Activated CD4-positive, alpha-beta T cell treated with anti-CD3 and anti-CD28 coated beads for 24 hours (primary cell): ENCODE measurements at places on chromosomes 11 and 22.

DNA sequence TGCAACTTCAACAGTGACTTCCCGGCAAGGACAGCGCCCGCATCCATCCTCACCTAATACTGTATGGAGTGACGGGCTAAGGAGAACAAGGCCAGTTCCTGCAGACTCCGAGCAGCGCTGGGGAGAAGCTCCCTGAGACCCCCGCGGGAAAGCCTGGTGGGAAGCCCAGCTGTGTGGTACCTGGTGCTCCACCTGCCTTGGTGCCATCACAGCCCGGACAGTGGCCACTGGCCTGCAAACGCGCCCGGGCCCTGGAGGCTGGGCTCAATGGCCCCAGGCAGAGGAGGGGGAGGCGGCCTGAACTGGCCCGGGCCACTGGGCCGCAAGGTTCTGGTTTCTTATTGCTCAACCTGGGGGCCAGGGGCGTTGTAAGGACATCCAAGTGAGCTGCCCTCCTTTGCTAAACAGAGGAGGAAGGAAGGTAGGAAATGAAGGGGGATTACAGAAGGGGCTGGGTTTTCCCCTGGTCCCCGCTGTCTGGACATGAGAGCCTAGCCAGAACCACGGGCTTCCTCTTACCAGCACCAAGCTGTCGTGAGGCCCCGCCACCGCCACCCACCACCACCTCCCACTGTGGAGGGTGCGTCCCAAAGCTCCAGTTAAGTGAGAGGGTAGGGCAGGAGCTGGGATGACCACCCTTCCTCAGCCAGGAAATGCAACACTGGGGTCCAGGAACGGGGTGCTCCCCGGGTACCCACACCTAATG lies 8.5 kb upstream of the CDC42BPG start:
- DNase-seq, result no peak

DNA sequence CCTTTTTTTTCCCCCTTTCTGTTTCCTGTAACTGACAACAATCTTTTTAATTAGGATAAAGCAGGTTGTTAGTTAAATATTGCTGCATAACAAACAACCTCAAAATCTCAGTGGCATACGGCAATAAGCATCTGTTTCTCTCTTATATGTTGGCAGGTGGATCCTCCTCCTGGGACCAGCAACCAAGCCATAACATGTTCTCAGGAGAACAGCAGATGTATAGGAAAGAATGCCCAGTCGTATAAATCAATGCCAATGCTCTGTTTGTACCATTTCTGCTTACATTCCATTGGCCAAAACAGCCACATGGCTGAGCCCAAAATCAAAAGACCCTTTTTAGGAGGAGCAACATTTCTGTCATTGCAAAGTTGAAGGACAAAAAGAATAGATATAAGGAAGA lies 445.7 kb downstream of the AASDHPPT start:
- DNase-seq, result no peak

- DNase-seq, result no peak
Observed at GRCh38 chr11:80023386-80023785, 582.6 kb upstream of the TENM4 start.

- DNase-seq, result no peak
Observed at GRCh38 chr22:39480557-39480956, 21.5 kb upstream of the MIEF1 start.

DNA sequence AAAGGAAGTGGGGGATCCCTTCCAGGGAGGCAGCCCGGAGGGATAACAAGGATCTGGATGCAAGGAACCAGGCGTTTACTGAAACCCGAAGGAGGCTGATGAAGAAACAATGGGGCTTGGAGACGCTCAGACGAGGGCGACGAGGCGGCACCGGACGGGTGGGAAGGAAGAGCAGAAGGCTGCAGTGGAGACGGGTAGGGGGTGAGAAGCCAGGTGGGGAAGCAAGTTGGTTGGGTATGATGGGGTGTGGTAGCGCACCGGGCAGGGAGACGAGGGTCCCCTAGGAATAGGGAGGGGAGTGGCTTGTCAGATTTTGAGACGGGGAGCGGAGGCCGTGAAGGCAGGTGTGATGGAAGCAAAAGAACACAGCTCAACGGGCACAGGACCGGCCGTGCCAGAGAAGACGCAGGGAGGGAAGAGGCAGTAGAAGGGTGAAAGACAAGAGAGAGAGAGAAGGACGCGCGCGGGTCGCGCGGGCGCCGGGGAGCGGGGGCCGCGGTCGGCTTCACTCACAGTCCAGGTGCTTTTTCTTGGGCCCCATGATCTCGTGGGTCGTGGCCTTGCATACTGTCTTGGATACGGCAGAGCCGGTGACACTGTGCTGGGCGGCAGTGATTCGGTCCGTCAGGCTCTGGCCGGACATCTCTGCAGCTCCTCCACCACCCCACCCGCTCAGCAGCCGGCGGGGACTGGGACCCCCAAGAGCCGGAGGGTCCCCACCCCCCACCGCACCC lies 579 bp downstream of the PICALM start:
- no peak for DNase-seq

- no peak for DNase-seq
Observed at GRCh38 chr11:353179-353873, 16.0 kb upstream of the B4GALNT4 start.

GRCh38 chr11:64007629-64008282 lies 21.5 kb downstream of the OTUB1 start:
- DNase-seq, result no peak

GRCh38 chr11:32109138-32109537 lies 18.3 kb downstream of the RCN1 start:
- DNase-seq, result no peak

DNA sequence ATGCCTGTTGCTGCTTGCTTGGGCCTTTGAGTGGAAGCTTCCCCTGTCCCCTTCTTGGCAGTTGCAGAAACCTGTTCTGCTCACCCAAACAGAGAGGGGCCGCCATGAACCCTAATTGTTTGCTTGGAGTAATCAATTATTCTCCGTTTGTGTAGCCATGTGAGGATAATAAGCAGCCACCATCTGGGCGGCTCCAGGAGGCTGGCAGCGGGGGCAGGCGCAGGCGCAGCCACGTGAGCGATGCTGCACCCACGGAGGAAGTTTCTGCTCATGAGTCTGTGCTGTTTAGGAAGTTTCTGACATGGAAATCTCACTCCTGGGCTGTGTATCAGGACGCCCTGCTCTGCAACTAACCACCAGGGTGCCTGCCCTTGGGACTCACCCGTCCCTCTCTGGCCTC lies 90.1 kb downstream of the MPPED1 start:
- DNase-seq, result no peak

DNA sequence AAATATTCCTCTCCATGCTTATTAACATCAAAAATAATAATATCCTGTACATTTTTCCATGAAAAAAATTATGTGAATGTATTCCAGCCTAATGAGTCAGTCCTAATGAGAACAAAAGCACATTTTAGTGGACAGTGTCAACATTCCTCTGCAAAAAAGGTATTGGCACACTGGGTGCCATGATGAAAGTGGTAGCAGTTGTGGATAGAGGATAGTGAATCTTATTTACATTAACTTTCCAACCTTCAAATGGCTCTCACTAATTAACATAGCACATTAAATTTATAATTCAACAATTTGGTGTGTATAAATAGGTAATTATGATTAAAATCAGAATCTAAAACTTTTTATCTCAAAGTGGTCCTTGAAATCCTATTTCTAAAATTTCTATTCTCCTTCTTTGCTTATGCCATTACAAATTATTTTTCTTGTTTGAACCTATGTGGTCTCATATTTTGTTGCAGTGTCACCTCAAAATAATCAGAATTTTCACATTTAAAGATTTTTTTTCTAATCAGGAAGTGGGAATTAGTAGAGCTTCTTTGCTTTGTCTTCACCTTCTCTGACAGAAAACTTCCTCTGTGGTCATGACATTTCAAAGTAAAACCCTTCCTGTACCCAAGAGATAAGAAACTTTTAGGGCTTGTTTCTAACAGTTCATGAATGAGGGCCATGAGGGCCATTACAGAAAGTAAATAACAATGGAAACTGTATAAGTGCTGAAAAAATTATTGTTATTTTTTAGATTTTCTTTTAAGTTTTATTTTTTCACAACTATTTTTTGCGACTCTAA lies 18.7 kb downstream of the SOX6 start:
- no peak for DNase-seq

- DNase-seq, result no peak
Observed at GRCh38 chr11:36453678-36454077, 56.4 kb downstream of the TRAF6 start.

DNA sequence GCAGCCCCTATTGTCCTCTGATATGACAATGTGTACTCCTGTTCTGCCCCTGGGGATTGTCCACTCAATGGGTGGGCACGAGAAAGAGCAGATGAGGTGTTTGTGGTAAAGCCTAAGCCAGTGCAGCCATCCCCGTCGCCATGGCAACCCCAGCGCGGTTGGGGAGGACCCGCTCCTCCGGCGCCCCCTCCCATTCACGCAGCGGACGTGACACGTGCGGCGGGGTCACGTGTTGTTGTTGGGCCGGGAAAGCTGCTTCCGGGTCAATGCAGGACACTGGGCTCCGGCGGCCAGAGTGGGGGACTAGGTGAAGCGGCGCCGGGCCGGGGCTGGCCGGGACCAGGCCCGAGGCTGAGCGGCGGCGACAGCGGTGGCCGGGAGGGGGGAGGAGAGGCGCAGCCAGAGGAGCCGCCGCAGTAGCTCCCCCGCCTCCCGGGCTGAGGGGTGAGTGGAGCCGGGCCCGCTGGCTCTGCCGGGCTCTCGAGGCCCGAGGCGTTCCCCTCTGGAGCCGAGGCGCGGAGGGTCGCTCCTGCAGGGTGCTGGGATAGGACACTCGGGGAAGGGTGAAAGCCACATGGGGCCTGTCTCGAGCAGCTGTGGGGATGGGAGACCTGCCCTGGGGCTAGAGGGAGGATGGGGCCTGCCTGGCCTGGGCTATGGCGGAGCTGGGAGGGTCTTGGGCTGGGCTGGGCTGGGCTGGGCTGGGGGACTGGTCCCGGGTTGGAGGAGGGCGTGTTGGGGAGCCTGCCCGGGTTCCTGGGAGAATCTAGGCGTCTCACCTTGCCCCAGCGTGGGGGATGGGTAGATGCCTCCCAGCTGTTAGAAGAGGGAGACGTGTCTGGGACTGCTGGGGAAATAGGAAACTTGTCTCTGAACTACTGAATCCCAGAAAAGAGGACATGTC lies at the start of gene TBCEL:
TSS of gene TBCEL (plus strand) at position 255 of the 904 bp plus-strand sequence. CDS start 21,589 bp downstream, outside the sequence.
- DNase-seq, result peak; percentile 74

GRCh38 chr11:1952806-1953482 lies 5.8 kb downstream of the MRPL23 start:
- DNase-seq, result no peak

- no peak for DNase-seq
Observed at GRCh38 chr11:133669371-133670053, 137.2 kb upstream of the OPCML start.

DNA sequence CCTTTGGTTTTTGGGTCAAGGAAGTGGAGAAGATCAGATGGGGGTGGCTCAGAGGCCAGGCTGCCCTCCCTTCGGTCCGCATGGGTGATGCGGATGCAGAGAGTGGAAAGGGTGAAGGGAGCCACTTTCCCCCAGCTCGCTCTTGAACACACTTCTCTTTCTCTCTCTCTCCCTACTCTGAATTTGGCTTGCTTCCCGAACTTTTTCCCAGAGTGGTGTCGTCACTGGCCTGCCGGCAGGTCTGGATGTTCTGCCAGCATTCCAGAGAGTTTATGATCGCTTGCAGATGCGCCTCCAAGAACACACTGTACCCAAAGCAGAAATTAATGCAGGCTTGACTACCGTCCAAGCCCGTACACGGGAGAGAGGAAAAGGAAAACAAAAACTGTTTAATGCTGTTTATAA lies 103.2 kb downstream of the ZBTB16 start:
- no peak for DNase-seq

- no peak for DNase-seq
Observed at GRCh38 chr11:128590587-128590986, 3.2 kb upstream of the ETS1 start.

DNA sequence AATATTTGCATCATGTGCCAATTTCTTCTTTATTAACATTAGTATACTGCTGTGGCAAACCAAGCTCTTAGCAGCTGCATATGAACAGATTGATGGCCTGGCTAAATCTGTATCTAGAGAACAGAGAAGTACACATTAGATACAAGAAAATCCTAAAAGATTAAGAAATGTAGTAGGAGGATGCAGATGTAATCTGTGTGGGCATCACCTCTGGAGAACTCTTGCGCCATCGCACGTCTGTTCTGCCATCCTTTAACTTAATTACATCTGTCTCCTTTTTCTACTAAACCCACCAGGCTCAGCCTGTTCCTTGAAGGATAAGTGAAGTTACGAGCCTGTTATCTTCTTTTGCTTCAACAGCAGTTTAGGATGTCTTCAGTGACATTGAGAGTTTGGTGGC lies 196.4 kb upstream of the PITPNB start:
- no peak for DNase-seq

- DNase-seq, result no peak
Observed at GRCh38 chr11:83054904-83055380, 16.8 kb downstream of the RAB30 start.

DNA sequence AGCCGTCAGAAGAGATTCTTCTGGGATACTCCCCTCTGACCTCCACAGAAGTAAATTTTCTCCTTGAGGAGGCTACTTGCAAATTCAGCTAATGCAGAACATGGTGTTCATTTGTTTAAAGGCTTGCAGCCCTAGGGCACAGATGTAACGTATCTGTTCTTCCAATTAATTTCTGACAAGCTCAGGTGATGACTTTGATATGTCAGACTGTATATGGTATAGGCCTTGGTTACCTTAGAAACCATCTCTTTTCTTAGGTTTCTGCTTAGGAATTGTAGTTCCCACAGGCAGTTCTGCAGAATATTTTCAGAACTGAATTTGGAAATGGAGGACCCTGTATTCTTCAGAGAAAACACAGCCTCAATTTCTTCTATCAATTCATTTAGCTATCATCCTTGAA lies 117.1 kb downstream of the DDX10 start:
- DNase-seq, result no peak

- no peak for DNase-seq
Observed at GRCh38 chr11:1487851-1488574, 1.4 kb upstream of the MOB2 start.

- DNase-seq, result no peak
Observed at GRCh38 chr11:124839972-124840621, 25.1 kb upstream of the ROBO3 start.

DNA sequence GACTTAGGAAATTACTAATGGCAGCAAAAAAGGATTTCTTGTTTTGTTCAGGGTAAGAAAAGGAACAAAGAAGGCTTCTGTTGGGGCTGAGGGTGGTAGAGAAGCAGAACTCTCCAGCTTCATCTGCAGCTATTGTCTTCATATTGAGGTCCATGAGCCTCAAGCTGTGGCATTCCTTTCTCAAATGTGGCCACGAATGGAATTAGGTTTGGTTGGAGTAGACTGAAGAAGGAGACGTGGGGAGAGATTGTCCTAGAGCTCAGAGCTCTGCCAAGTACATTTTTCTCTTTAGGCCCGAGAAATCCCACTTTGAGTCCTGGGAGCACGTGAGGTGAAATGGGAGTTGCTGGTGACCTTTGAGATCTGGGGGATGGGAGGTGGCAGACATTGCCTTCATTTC lies 25.8 kb upstream of the MYOD1 start:
- no peak for DNase-seq

DNA sequence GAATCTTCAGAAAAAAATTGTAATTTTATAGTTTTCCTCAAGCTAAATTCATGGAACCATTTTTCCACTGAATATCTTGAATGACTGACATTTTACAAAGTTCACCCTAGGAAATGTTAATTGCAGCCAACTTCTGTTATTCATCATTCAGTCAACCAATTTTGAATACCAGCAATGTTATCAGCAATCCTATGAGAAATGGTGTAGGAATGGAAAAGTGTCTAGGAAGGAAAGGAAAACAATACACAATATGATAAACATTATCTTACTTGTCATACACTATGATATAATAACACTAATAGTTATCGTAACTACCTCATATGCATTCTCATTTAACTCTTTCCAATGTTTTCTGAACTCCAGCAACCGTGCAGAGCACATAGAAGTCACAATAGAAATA lies 790.5 kb upstream of the LRRC4C start:
- DNase-seq, result no peak

- DNase-seq, result no peak
Observed at GRCh38 chr22:40480996-40481395, 110.6 kb downstream of the SGSM3 start.
